Airway epithelial cell (primary cell): ENCODE measurements at places on chromosomes 4 and X. TPM values are rescaled to one million over a fixed set of nuclear protein-coding genes. Genes with fewer than 3 reads are reported as not detected.

The FGF13 gene
- total RNA-seq = not detected in 2 replicates

The HGFAC gene
- not detected in 2 replicates for total RNA-seq

The ELOVL6 gene
- 20.7 and 26.1 TPM in 2 replicates for total RNA-seq

The PNMA3 gene
- not detected in 2 replicates for total RNA-seq

The CT45A1 gene
- total RNA-seq = not detected in 2 replicates

The SPANXD gene
- total RNA-seq = not detected in 2 replicates

The FREM3 gene
- not detected in 2 replicates for total RNA-seq

The WDR17 gene
- 0.09 and 0.21 TPM in 2 replicates for total RNA-seq

The PDZD4 gene
- 0.14 TPM in 1 of 2 replicates, not detected in the other for total RNA-seq

The DCAF12L2 gene
- total RNA-seq = not detected in 2 replicates

The PSMD10 gene
- total RNA-seq = 50.7 and 54.9 TPM in 2 replicates

The PLK4 gene
- total RNA-seq = 9.7 and 13.1 TPM in 2 replicates

The F11 gene
- total RNA-seq = not detected in 2 replicates
